ENCODE measurements at places on chromosomes 12 and 14. TPM values are rescaled to one million over a fixed set of nuclear protein-coding genes. Genes with fewer than 3 reads are reported as not detected.

CDCA4 gene
- total RNA-seq, result 17.7 TPM

GRCh38 chr14:45112896-45113781 is 21.1 kb downstream of the FKBP3 start:
- DNase-seq, result no peak
- H3K27me3 ChIP-seq, result no peaks in the 10 kb centered on the region
- peaks cover 68% of the 10 kb centered on the region for H3K36me3 ChIP-seq

DNA sequence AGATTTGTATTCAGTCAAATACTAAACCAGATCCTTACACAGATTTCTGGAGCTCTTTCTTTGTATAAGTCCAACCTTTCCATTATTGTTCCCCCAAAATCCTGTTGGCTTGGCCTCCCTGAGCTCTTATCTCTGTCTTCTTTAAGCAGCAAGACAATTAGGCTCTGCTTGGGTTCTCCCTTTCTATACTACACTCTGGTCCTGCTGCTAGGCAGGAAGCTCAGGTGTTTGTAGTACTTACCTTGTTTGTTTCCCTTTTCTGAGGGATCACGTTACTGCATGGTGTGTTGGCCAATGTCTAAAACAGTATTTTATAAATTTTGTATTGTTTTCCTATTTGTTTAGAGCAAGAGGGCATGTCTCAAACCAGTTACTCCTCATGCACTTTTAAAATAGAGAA is 192.9 kb downstream of the PRKD1 start:
- H3K27ac ChIP-seq, result no peak overlapping the region
- H3K4me1 ChIP-seq, result no peaks in the 10 kb centered on the region
- H3K4me3 ChIP-seq, result no peak overlapping the region
- DNase-seq, result no peak

DNA sequence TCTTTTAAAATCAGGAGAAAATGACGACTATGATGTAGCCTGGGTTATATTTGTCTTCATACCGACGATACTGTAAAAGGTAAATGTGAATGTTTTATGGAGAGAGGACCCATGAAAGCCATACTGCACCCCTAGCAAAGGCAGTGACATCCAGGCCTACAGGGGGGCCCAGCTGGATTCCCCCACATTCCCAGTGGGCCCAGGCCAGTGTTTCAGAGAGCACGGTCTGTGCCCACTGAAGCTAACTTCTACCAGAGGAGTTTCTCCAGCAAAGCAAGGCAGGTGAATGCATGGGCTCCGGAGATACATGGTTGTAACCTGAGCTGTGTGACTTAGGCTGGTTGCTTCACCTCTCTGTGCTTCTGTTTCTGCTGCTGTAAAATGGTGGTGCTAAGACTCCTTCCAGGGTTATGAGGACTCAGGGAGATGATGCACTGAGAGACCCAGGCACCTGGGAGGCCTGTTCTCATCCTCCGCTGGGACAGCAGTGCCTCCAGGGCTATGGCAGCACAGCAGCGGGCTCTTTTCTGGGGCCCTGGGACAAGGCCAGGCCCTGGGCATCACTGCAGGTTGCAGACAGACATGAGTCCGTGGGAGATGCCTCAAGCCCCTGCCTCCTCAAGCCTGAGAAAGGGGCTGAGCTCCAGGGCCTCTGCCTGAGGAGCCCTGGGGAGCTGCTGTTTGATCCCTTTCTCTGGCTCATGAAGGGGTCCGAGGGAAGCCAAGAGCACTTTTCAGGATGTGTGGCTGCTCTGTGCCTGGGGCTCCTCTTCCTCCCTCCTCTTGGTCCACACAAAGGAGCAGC is 73.7 kb downstream of the SERPINA3 start:
- peaks cover 7% of the 10 kb centered on the region for H3K4me1 ChIP-seq
- no peak for DNase-seq
- no peaks in the 10 kb centered on the region for H3K36me3 ChIP-seq

DNA sequence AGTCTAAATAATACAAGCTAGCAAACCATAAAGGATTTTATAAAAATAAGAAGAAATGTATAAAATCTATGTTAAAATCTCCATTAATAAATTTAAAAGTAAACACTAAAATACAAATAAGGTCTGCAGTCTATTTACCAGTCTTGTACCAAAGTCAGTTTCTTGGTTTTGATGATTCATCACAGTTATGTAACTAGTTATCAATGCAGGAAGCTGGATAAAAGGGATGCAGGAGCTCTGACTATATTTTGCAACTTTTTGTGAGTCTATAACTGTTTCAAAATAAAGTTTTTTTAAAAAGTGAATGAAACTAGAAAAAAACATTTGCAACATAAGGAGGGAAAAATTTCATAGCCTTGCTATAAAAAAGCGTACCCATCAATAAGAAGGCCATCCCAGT is 151.5 kb downstream of the DERA start:
- H3K4me1 ChIP-seq, result no peaks in the 10 kb centered on the region
- H3K4me3 ChIP-seq, result no peak overlapping the region
- no peak overlapping the region for H3K27ac ChIP-seq
- DNase-seq, result no peak

KRT78 gene
- not detected for total RNA-seq

DNA sequence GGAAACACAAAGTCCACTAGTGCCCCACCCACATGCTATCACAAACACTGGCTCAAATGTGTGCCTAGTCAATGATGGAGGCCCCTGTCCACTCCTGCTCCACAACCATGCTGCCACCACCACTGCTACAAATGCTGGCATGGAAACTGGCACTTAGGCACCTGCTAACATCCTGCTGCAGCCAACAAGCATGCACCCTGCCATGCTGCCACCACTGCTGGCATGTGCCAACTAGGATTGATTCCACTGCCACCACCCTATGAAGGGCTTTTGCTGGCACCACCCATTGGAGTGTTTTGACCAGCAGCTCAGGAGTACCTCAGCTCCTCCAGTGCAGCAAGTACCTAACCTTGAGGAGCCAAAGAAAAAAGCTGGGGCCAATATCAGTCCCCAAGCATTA is 236.6 kb downstream of the CCDC59 start:
- no peak overlapping the region for H3K27ac ChIP-seq
- no peaks in the 10 kb centered on the region for H3K4me1 ChIP-seq
- no peak for DNase-seq
- H3K4me3 ChIP-seq, result no peak overlapping the region
- H3K36me3 ChIP-seq, result no peaks in the 10 kb centered on the region

KLRC3 gene
- total RNA-seq, result not detected

- H3K36me3 ChIP-seq, result peaks cover 4% of the 10 kb centered on the region
- no peak for DNase-seq
- H3K4me3 ChIP-seq, result no peak overlapping the region
Measured at GRCh38 chr12:51087818-51088217, 4.4 kb upstream of the CSRNP2 start.

DNA sequence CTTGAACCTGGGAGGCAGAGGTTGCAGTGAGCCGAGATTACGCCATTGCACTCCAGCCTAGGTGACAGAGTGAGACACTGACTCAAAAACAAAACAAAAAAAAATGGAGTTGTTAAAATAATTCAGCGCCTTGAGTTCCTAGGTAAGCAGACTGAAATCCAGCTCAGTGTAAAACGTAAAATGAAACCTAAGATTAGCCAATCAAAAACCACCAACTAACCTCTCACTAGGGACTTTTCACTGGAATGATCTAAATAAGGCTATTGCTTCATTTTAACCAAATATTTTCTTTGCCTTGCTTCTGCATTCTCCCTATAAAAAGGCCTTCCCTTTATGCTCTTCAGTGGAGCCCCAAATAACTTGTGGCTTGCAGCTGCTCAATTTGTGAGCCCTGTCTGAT is 91.6 kb upstream of the HIF1A start:
- no peaks in the 10 kb centered on the region for H3K36me3 ChIP-seq
- peaks cover 6% of the 10 kb centered on the region for H3K4me1 ChIP-seq
- no peak for DNase-seq
- no peaks in the 10 kb centered on the region for H3K27me3 ChIP-seq
- no peak overlapping the region for H3K27ac ChIP-seq

TRPV4 gene
- not detected for total RNA-seq

- H3K36me3 ChIP-seq, result peaks cover 29% of the 10 kb centered on the region
- DNase-seq, result peak; percentile 74
- peak overlapping the region; percentile 61 for H3K27ac ChIP-seq
- H3K27me3 ChIP-seq, result no peaks in the 10 kb centered on the region
- H3K4me1 ChIP-seq, result peaks cover 63% of the 10 kb centered on the region
Measured at GRCh38 chr12:108616941-108617858, 16.5 kb downstream of the SELPLG start.

MYF6 gene
- not detected for total RNA-seq

GRCh38 chr14:50083467-50084337 is 32.7 kb downstream of the VCPKMT start:
- peak; percentile 23 for DNase-seq
- no peaks in the 10 kb centered on the region for H3K36me3 ChIP-seq
- H3K27me3 ChIP-seq, result no peaks in the 10 kb centered on the region
- peaks cover 79% of the 10 kb centered on the region for H3K4me1 ChIP-seq
- H3K27ac ChIP-seq, result peak overlapping the region; percentile 97

DNA sequence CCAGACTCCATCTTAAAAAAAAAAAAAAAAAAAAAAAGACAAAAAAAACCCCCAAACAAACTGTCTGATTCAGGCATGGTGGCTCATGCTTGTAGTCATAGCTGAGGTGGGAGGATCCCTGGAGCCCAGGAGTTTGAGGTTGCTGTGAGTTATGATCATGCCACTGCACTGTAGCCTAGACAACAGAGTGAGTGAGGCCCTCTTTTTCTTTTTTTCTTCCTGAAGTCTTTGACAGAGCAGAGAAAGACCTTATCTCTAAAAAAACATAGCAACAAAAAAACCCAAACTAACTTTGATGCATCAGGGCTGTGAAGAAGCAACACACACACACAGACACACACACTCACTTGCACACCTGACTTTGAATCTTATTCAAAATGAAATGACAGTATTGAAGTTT is 7.7 kb upstream of the AMN1 start:
- peaks cover 57% of the 10 kb centered on the region for H3K4me1 ChIP-seq
- H3K4me3 ChIP-seq, result no peak overlapping the region
- peak overlapping the region; percentile 68 for H3K27ac ChIP-seq
- no peaks in the 10 kb centered on the region for H3K27me3 ChIP-seq

ATXN7L3B gene
- total RNA-seq, result 47.7 TPM

GRCh38 chr12:128783129-128783574 is 40.6 kb downstream of the SLC15A4 start:
- peak; percentile 28 for DNase-seq
- no peaks in the 10 kb centered on the region for H3K27me3 ChIP-seq
- H3K27ac ChIP-seq, result no peak overlapping the region
- no peaks in the 10 kb centered on the region for H3K36me3 ChIP-seq

All from CD4-positive, alpha-beta T cell (primary cell).